Left ventricle myocardium inferior (tissue), 1 donor: ENCODE measurements at places on chromosomes 1 and 21. TPM values are rescaled to one million over a fixed set of nuclear protein-coding genes. Genes with fewer than 3 reads are reported as not detected.

DNA sequence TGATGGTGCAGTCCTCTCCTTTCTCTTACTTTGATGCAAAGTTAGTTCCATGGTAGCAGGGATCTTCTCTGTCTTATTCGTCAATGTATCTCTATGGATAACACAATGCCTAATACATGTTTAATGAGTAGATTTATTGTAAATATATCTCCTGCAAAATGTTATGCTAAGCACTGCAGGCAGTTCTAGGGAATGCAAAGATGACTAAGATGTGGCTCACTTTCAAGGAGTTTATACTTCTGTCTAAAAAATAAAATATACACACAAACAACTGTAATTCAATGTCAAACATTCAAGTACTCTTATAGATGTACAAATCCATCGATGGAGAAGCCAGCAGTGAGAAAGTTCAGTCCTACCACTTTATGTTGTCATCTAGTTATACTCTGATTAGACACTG, 194.3 kb downstream of the KCTD3 start:
- DNase-seq: no peak
- no peak overlapping the region for H3K4me3 ChIP-seq
- no peaks in the 10 kb centered on the region for H3K4me1 ChIP-seq

DNA sequence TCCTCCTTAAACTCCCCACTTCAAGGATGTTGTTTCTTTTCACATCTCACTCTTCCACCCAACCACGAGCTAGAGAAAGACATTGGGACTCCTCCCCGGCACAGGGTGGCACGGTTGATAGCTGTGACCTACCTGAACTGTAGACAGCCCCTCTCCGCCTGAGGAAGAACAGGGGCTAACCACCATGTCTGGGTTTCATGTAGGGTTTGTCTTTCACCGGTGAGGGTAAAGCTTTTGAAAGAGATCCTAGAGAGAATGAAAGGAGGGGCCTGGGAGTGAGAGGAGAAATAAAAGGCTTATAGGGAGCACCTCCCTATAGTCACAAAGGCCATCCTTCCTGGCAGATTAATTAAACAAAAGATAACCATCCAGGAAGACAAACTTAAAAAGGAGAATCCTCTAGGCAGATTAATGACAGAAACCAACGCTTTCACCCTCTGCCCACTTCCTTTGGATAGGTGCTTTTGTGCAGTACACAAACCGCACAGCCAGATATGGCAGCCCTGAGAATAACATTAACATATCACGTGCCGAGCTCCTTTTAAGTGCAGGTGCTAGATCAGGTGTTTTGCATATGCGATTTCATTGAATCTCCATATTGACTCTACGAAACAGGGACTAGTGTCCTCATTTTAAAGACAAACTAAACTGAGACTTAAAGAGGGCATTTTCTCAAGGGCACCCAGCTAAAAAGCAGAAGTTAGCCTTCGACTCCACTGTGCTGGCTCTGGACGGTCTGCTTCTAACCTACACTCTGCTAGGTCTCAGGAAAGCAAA, 178.1 kb upstream of the RUNX1 start:
- H3K27ac ChIP-seq: no peak overlapping the region
- H3K36me3 ChIP-seq: no peaks in the 10 kb centered on the region
- no peak for DNase-seq
- H3K4me1 ChIP-seq: peaks cover 39% of the 10 kb centered on the region
- H3K4me3 ChIP-seq: no peak overlapping the region

DNA sequence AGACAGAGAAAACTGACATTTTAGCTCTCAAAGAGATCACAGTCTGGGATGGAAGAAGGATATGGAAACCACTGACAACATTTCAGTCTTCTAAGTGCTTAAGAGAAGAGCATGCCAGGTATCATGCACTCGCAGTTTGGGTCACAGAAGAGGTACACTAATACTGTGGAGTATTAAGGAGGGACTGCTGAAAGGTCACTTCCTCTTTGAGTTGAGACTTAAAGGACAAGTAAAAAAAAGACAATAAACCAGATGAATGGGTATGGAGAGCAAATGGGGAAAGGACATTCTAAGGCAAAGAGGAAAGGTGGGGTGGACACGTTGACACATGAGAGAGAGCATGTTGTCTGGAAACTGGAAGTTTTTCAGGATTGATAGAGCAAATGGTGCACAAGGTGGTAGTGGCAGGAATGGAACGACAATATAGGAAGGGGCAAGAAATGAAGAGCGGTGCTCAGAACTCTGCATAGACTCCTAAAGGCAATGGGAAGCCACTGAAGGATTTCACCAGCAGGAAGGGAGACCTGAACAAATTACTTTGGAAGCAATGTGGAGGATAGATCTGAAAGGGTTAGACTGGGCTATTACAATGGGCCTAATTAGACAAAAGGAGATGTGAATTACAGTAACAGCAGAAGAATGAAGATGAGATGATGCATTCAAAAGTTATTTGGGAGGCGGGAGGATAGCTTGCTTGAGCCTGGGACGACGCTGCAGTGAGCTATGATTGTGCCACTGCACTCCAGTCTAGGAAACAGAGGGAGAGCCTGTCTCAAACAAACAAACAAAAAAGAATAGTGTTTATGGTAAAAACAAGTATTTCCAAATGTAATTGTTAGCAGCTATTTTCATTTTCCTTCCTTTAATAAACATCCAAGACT, 11.1 kb downstream of the DIPK1A start:
- H3K4me3 ChIP-seq: no peak overlapping the region
- peaks cover 12% of the 10 kb centered on the region for H3K4me1 ChIP-seq
- H3K27ac ChIP-seq: no peak overlapping the region
- DNase-seq: no peak
- no peaks in the 10 kb centered on the region for H3K36me3 ChIP-seq

- no peak overlapping the region for H3K27ac ChIP-seq
- no peak overlapping the region for H3K4me3 ChIP-seq
- no peaks in the 10 kb centered on the region for H3K4me1 ChIP-seq
- DNase-seq: no peak
Measured at GRCh38 chr1:212973899-212974298, 23.6 kb downstream of the VASH2 start.

GRCh38 chr1:227323171-227323966, 5.1 kb upstream of the CDC42BPA start:
- H3K36me3 ChIP-seq: no peaks in the 10 kb centered on the region
- no peak for DNase-seq
- no peaks in the 10 kb centered on the region for H3K27me3 ChIP-seq
- no peak overlapping the region for H3K4me3 ChIP-seq
- H3K27ac ChIP-seq: no peak overlapping the region

The MYBPH gene
- not detected for total RNA-seq
